Foreskin keratinocyte (primary cell): ENCODE measurements at places on chromosomes 3 and 15. TPM values are rescaled to one million over a fixed set of nuclear protein-coding genes. Genes with fewer than 3 reads are reported as not detected.

GRCh38 chr3:196796317-196796716 lies 56.7 kb downstream of the PAK2 start:
- no peak for DNase-seq

GRCh38 chr15:47301481-47301880 lies 415.8 kb upstream of the SEMA6D start:
- DNase-seq = no peak

Gene SEMA6D
- 0.74 and 1.2 TPM in 2 replicates for total RNA-seq

DNA sequence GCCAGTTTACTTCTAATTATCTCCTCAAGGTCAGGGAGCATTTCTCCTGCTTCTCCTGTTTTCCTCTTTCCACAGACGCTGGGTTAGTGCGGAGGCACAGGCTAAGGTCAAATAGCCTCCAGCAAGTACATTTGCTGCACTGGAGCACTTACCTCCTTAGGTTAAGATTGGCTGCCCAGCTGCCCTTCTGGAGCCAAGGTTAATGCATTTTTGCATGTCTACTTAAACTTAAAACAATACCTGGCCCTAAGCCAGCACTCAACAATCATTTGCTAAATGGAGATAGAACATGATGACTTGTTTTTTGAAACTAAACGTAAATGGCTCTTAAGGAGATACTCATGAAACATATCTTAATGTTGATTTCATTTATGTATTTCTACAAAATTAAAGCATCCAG lies 83.5 kb downstream of the SSR3 start:
- no peak for DNase-seq

Gene PLA1A
- not detected in 2 replicates for total RNA-seq

Gene AGBL1
- not detected in 2 replicates for total RNA-seq
